Hindlimb muscle (tissue), 1 donor: ENCODE measurements at places on chromosomes 16 and 17.

- DNase-seq = no peak
Observed at GRCh38 chr17:28480799-28481571, 7.5 kb downstream of the SLC13A2 start.

- no peak for DNase-seq
Observed at GRCh38 chr16:50736448-50736847, 5.4 kb upstream of the CYLD start.

- no peak for DNase-seq
Observed at GRCh38 chr17:11953924-11954323, 43.4 kb downstream of the ZNF18 start.

DNA sequence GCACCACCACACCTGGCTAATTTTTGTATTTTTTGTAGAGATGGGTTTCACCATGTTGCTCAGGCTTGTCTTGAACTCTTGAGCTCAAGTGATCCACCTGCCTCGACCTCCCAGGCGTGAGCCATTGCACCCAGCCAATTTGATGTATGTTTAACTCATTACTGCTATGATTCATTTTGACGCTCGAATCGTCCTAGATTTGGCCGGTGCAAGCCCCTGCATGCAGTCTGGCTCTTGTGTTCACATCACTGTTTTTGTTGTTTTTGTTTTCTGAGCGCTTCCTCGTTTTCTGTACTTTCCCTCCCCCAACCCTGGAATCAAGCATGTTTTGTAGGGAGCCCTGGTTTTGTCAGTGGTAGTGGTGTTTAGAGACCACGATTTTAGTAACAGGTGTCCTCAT lies 7.8 kb upstream of the DUS1L start:
- no peak for DNase-seq

GRCh38 chr16:9097266-9098219 lies 6.1 kb downstream of the HAPSTR1 start:
- no peak for DNase-seq

DNA sequence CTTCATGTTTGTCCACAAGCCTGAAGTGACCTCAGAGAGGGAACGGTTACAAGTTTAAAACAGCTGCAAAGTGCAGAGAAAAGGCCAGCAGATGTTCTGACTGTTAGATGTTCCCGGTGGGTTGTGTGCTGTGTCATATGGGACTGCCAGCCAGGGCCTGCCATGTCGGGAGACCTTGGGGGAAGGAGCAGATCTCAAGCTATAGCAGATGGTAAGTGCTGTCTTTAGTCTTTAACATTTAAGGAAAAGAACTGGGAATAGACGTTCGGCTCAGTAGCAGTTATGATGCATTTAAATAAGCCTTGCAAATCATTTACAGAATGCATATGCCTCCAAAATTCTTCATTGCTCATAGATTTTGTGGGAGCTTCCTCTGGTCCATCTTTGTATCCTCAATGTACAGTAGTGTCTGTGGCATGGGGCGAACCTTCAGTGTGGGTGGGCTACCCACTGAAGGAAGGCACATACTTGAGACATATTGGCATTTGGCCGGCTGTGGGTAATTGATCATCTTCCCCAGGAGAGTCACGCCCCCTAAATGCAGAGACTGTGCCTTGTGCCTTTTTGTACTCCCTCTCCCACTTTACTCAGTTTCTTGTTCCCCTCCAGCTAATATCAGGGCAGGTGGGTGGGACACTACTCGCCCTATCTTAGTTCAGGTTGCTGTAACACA lies 131.9 kb downstream of the NPIPB5 start:
- no peak for DNase-seq

- no peak for DNase-seq
Observed at GRCh38 chr16:8854298-8854948, 14.4 kb downstream of the CARHSP1 start.

GRCh38 chr16:17828012-17828411 lies 357.3 kb upstream of the XYLT1 start:
- peak; percentile 37 for DNase-seq

DNA sequence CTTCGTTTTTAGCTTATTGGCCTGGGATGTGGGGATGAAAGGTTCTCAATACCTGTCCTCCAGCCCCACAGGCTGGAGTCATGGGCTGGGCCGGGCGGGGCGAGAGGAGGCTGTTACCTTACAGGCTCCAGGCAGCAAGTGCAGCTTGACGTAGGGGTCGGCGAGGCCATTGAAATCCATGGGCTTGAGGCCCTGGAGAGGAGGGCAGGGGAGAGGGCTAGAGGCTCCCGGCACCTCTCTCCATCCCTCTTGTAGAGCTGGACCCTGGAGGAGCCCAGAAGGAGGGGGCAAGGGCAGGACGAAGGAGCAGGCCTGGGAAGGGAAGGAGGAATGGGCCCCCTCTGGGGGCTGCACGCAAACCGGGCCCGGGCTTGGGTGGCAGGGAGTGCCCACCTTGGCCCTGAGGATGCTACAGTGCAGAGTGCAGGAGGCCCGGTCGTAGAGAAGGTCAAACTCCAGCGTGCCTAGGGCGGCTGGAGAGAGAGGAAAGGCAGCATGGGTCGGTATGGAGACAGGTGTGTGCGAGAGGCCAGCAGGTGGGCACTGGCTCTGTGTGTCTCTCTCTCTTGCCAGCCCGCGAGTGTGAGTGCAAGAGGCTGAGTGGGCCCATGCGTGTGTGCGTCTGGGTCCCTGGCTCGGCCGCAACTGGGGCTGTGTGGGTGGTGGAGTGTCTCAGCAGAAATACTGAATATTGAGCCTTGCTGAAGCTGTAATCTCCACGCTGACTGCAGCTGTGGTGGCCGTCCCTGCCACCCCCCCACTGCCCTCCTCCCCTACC lies 1.6 kb downstream of the DOC2A start:
- no peak for DNase-seq

- DNase-seq = no peak
Observed at GRCh38 chr16:20332411-20332810, 5.1 kb upstream of the GP2 start.

- no peak for DNase-seq
Observed at GRCh38 chr16:55991843-55992242, 116.7 kb upstream of the CES5A start.

- DNase-seq = no peak
Observed at GRCh38 chr16:85484347-85485300, 128.5 kb upstream of the GSE1 start.

DNA sequence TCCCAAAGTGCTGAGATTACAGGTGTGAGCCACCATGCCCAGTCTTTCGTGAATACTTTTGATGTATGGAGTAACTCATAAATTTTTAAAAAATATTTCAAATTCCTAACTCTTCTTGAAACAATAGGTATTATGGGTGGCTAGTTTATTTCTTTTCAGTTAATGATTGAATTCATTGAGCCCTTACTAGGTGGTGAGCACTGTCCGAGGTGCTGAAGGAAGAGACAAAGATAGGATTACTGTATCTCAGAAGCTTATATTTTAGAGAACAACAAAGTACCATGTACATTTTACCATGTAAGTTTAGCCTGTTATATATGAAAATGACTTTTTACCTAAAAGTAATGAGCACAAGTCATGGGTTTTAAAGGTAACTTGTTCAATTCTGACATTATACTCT lies 418.3 kb downstream of the NPIPA7 start:
- peak; percentile 0 for DNase-seq

DNA sequence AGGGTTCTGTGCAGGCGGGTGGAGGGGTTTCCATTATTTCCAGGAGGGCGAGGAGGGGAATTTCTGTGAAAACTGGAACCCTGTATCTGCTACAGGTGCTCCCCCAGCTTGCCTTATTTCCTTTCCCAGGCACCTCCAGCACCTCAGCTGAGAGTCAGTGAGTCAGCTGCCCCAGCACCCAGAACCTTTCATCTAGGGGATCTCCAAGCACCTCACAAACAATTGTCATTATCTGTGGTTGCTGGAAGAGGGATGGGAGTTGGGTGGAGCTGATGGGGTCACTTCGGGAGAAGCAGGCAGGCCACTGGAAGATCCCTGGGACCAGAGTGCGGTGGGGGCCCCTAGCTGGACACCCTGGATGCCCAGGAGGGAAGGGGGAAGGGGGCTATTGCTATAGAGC lies 10.0 kb upstream of the CLUH start:
- DNase-seq = no peak

- DNase-seq = peak; percentile 34
Observed at GRCh38 chr17:43316522-43317142, 82.2 kb upstream of the ARL4D start.

- DNase-seq = no peak
Observed at GRCh38 chr17:61291451-61292285, 108.0 kb upstream of the TBX2 start.

- no peak for DNase-seq
Observed at GRCh38 chr16:53876811-53877210, 172.9 kb downstream of the FTO start.

DNA sequence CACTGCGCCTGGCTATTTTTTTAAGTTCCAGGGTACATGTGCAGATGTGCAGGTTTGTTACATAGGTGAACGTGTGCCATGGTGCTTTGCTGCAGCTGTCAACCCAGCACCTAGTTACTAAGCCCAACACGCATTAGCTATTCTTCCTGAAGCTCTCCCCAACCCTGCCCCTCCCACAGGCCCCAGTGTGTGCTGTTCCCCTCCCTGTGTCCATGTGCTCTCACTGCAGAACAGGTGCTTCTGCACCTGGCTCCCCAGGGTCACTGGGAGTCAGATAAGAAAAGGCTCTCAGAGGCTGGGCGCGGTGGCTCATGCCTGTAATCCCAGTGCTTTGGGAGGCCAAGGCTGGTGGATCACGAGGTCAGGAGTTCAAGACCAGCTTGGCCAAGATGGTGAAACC lies 6.2 kb downstream of the HASPIN start:
- no peak for DNase-seq

DNA sequence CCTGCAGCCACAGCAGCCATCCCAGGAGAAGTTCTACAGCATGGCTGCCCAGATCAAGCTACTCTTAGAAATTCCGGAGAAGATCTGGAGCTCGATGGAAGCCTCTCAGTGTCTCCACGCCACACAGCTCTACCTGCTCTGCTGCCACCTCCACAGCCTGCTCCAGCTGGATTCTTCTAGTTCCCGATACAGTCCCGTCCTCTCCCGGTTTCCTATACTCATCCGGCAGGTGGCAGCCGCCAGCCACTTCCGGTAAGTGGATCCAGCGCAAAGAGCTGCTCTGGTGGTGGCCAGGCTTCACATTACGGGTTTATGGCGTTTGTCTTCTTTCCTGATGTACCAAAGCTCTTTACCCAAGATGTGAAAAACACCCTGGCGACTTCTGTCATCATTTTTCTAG lies 3.6 kb downstream of the COG1 start:
- DNase-seq = no peak

GRCh38 chr17:29791336-29792080 lies 138.5 kb downstream of the SSH2 start:
- DNase-seq = no peak

DNA sequence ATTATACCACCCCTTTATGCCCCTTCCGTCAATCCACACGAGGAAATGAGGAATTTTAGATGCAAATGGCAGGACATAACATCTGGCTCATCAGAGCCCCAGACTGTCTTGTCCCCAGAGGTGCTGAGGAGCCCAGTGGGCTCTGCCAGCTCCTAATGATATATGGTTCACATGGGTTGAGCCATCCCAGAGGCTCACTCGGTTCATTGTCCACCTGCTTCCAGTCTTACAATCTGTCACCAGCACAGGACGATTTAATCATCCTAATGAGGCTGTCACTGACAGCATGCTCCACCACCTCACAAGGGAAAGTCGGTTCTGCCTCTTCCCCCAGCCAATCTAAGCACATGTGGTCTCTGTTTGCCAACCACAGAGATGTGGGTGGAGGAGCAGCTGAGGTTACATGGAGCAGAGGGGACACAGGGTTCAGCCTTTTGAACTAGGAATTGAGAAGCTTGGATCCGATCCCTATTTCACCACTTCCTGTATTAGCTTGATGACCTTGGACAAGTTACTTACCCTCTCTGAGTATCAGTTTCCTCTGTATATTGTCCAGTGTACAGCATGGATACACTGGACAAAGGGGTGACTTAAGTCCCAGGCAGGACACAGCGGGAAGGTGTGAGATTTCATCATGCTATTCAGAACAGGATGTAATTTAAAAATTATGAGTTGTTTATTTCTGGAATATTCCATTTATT lies 27.0 kb upstream of the DHX8 start:
- no peak for DNase-seq

DNA sequence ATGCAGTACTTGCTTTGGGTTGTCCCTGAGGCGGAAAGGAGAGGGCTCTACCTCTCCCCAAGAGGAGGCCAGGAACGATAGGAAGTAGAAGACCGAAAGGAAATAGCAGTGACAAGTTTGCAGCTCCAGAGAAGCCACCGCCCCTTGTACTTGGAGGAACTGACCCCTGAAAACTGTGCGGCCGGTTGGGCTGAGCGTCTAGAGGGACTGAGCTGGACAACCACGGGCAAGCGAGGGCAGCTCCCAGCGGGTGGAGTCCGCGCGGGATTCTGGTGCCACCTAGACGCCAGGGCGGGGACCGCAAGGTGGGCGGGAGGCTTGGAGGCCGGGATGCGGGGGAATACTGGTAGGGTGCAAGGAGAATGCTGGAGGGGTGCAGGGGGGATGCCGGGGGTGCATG lies 1.3 kb upstream of the SLC6A4 start:
- DNase-seq = peak; percentile 31
